ENCODE measurements at places on chromosomes 1 and 21.

DNA sequence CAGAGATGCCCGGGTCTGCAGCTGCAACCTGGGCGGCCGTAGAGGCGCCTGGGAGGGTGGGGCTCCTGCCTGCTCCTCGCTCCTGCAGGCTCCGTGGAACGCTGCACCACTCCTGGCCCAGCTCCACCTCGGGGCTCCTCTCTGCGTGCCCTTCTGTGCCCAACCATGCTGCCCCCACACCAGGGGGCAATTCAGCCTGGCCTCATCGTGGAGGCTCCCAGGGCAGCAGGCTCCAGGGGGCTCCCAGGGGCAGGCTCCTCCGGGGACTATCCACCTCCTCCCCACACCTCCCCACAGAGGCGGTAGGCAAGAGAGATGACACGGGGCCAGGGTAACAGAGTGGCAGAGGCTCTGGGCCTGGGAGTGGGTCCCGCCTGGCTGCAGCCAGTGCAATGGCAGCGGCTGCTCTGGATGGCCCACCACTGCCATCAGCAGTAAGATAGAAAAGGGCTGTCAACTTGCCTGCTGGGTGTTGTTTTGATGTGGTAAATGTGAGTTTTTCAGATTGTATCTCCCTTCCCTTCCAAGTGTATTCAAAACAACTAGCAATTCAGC is 22.4 kb upstream of the LRRC8C start:
- DNase-seq: no peak

- DNase-seq: no peak
Measured at GRCh38 chr1:230807561-230808280, 60.5 kb downstream of the CAPN9 start.

- DNase-seq: no peak
Measured at GRCh38 chr1:159917533-159918351, 7.6 kb downstream of the TAGLN2 start.

DNA sequence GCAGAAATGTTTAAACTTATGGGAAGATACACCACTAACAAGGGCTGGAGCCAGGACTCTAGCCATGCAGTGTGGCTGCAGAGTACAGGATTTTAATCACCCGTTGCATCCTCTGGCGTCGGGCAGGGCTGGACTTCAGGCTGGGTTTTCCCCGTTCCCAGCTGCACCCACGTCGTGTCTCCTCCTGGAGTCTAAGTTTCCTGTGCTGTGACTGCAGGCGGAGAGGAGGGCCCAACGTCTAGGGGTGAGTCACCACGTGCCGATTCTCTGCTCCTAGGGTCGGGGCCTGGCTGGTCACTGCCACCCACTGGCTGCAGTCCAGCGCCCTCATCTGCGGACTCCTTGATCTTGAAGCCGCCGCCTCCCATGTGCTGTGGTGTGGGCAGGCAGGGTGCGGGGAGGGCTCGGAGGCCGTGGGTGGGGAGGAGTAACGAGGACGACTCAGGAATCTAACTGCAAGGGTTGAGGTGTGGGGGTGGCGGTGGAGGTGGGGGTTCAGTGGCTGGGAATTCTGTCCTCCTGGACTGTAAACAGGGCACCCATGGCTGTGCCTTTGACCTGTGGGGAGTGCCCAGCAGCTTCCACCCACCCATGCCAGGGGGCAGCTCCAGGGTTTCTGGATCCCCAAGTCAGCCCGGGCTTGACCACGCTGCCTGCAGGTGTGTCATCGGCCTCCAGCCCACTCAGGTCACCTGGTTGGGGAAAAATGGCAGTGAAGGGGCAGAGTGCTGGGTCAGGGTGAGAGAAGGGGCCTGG is 77.8 kb downstream of the ALPL start:
- DNase-seq: no peak

- no peak for DNase-seq
Measured at GRCh38 chr1:42006836-42007235, 88.1 kb upstream of the HIVEP3 start.

DNA sequence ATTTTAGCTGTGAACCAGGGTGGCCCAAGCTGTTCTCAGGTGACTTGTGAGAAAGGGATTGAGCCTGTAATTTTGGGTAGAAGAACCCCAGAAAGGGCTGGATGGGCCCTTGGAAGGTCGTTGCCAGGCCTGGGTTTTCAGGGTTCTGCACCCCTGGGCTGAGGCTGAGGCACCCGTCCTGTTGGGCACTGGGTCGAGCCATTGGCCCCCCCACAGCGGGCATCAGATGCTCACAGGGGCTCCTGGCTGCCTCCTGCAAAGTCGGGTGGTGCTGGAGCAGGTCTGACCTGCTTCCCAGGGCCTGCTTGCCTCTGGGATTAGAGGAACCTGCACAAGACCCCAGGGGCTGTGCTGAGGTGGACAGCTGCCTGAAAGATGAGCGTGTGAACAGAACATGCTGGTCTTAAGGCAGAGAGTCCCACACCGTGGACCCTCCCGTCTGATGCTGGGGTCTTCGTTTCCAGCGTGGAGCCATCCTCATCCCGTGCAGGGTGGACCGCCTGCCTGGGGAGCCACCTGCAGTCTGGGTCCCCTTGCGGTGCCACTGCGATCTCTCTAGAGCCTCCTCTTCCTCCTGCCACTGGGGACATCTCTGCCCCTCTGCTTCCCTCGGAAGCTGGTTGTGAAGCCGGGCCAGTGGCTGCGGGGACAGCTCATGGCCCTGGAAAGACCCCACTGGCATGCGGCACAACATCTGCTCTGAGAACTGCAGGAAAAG is 1.7 kb upstream of the TRPM2 start:
- DNase-seq: no peak

- DNase-seq: no peak
Measured at GRCh38 chr1:7326366-7326765, 444.7 kb upstream of the VAMP3 start.

GRCh38 chr1:55374801-55375616 is 159.8 kb upstream of the USP24 start:
- no peak for DNase-seq

DNA sequence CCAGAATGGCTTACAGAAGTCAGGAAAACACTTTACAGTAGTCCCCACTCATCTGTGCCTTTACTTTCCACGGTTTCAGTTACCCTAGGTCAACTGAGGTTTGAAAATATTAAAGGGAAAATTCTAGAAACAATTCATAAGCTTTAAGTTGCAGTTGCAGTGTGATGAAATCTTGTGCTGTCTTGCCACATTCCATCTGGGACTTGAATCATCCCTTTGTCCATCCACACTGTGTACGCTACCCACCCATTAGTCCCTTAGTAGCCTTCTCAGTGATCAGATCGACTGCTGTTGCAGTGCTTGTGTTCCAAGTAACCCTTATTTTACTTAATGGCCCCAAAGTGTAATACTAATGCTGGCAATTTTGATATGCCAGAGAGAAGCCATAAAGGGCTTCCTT is 30.5 kb downstream of the ZCCHC17 start:
- DNase-seq: no peak

- no peak for DNase-seq
Measured at GRCh38 chr1:183590244-183591191, at the start of gene NCF2. Gene NCF2, minus strand, starts transcription at chr1:183590459. Its CDS starts 130 bp downstream, at chr1:183590329.

DNA sequence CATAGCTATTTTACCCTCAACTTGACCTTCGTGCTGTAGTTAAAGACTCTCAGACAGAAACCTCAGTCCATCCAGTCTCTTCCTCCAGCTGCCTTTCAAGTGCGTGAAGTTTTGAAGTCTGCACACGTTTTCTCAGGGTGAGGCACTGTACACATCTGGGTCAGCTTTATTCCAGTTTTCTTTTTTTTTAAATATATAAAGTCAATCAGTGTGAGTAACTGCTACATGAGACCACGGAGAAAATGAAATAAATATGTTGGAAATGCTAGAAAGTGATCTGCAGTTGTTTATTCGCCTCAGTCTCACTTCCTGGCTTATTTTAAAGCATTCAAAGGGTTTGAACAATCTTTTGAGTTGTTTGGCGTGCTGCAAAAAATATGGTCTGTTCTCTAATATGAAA is 135.7 kb downstream of the ROR1 start:
- no peak for DNase-seq

DNA sequence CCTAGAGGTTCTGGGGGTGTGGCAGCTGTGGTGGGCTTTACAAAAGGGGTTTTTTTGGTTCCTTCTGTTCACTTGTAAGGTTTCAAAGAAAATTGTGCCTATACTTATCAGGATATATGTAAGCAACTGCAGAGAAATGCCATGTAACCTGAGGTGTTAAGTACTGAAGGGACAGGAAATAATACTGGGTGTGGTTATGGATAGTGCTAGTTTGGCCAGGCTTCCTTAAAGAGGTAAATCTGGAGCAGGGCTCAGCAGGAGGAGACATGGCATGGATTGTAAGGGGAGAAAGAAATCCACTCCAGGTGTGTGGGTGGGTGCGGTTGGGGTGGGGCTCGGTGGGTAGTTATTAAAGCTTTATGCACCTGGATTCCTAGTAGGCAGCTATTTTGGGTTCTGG is 28.3 kb downstream of the KIRREL1 start:
- DNase-seq: no peak

GRCh38 chr1:92482665-92483609 is 3.8 kb downstream of the GFI1 start:
- DNase-seq: no peak

DNA sequence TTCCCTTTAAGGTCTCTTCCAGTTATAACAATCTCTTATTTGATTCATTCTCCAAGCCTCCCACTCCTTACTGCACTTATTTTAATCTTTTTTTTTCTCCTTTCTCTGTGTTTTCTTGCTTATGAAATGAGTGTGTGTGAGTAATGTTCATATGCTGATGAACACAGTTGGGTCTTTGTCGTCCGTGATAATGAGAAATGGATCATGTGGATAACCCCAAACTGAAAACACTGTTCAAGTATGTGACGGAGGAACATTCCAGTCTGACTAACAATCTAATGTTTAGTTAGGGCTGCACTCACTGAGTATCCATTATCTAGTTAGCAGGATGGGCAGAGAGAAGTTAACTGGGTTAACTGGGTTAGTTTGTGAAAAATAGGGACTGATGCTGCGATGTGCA is 253.1 kb upstream of the DUSP10 start:
- DNase-seq: no peak

GRCh38 chr1:52677076-52677806 is 20.9 kb downstream of the COA7 start:
- no peak for DNase-seq

- DNase-seq: no peak
Measured at GRCh38 chr1:110857964-110858948, 14.7 kb upstream of the CD53 start.

GRCh38 chr1:194833111-194833510 is 1646.7 kb upstream of the B3GALT2 start:
- no peak for DNase-seq

DNA sequence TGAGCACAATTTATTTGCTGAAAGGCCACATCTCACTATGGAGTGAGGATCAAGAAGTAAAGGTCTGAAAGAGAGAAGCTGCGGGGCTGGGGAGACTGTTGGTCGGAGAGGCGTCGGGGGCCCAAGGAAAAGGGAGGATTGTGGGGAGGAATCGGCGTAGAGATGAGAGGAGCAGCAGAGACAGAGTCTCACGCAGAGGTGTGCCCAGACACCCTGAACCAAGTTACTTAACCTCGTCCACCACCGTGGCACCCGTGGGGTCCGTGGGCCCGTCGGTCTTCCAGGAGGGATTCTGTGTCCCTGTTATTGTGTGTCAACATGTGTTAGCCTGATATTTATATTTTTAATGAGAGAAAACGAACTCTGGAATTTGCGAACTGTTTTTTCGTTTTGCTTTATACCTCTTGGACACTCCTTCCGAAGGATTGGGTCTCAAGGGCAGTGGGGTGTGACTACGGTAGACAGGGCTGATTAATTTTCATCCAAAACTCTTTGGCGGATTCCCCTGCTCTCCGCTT is 3.8 kb upstream of the NBPF1 start:
- no peak for DNase-seq
